Dermis microvascular lymphatic vessel endothelial cell (primary cell): ENCODE measurements at places on chromosomes 7 and 10.

- peak; percentile 44 for DNase-seq
Measured at GRCh38 chr7:114663502-114663901, 248.9 kb downstream of the FOXP2 start.

- no peak for DNase-seq
Measured at GRCh38 chr10:85615556-85615955, 751.0 kb downstream of the GRID1 start.

GRCh38 chr10:49115015-49115795, at the start of gene VSTM4:
TSS of gene VSTM4 (minus strand) at chr10:49115522. CDS start at chr10:49115485, 37 bp downstream.
- peak; percentile 8 for DNase-seq

GRCh38 chr7:117659531-117660011, 179.7 kb downstream of the CFTR start:
- DNase-seq: no peak

GRCh38 chr7:37385787-37386186, 62.9 kb downstream of the ELMO1 start:
- DNase-seq: no peak

DNA sequence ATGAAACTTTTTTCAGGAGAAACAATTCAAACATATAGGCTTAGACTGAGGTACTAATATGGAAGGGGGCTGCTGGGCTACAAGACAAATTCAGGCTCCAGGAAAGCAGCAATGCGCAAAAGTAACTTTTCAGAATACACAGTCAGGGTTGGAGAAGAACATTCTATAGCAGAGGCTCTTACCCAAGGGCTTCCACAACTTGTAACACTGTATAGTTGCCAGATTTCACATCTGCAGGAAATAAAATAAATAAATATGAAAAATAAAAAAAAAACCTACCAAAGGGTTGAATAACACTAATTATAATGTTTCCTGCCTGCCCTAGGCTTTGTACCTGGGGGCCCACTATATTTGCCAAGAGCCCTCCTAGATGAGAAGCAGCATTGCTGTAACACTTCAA, 14.3 kb downstream of the MMS19 start:
- DNase-seq: peak; percentile 32

- no peak for DNase-seq
Measured at GRCh38 chr10:79447911-79448731, 2.7 kb upstream of the ZCCHC24 start.

GRCh38 chr10:95476469-95477174, 84.5 kb downstream of the SORBS1 start:
- no peak for DNase-seq

DNA sequence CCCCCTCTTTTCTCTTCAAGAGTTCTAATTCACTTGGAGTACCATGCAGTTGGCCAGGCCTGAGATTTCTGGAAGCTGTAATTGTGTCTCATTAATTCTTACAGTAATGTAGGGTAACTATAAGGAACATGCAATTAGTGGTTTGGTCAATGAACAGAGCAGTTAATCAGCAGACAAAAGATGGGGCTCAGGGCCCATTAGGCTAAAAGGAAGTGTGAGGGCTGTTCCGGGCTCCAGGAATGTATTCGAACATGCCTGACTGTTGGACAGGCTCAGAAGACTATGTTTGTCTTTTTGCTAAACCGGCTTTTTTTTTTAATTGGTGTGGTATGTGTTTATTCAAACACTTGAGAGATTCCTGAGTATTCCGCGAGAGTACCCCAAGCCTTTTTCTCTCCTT, 42.5 kb upstream of the FZD8 start:
- no peak for DNase-seq

GRCh38 chr10:101902032-101902819, 58.6 kb upstream of the KCNIP2 start:
- DNase-seq: no peak

DNA sequence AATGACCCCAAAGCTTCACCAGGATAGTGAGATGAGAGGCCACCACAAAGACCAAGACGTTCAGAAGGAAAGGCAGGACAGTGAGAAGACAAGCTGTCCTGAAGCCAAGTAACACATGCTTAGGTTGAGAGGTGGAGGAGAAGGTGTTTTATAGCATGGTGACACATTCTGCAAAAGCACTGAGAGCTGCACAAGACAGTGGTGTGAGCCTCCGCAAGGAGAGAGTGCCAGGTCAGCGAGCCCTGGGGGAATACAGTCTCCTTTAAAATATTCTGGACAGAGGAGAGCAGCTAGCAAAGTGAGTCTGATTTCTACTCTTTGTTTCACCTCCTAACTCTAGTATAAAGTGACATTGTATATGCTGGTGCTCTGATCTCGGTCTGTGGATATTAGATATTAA, 68.0 kb upstream of the VKORC1L1 start:
- DNase-seq: no peak

DNA sequence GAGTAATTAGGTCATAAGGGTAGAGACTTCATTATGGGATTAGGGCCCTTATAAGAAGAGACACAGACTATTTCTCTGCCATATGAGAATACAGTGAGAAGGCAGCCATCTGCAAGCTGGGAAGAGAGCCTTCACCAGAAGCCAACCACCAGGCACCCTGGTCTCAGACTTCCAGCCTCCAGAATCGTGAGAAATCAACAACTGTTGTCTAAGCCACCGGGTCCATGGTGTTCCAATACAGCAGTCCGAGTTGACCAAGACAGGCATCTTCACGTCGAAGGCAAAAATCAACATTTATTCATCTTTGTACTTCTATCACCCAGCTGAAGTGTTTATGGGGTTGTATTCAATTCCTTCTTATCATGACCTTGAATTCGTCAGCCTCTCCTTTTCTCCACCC, 5.3 kb downstream of the TUBAL3 start:
- DNase-seq: no peak

GRCh38 chr7:69640216-69640615, 41.9 kb downstream of the AUTS2 start:
- no peak for DNase-seq

DNA sequence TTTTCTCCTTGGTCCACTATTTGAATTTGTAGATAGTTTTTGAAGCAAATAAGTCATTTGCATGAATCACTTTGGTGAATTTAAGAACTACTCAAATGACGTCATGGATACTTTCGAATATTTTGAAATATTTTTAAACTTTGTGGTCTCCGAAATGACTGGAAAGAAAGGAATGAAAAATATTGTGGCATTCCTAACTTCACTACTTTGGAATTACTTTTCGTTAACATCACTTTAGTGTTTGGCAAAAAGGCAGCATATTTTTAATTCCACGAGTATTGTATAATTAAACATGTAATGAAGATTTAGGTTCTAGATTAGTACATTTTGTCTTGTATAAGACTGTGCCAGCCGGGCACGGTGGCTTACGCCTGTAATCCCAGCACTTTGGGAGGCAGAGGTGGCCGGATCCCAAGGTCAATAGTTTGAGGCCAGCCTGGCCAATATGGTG, 35.3 kb upstream of the ZRANB1 start:
- no peak for DNase-seq

DNA sequence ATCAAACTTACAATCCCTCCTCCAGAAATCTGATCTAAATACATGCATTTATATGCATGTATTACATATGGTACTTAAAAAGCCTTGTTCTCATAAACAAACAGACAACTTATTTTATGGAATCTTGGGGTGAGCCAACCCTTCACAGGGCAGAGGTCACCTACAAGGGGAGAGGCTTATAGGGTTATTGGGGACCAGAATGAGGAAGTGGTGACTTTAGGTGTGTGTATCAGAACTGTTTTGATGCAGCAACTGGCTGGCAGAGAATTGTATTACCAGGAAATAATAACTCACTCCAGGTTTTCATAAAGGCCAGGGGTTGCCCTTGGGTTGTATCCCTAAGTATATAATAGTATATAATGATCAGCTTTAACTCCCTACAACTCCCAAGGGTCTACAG, 91.1 kb downstream of the SVIL start:
- DNase-seq: no peak

DNA sequence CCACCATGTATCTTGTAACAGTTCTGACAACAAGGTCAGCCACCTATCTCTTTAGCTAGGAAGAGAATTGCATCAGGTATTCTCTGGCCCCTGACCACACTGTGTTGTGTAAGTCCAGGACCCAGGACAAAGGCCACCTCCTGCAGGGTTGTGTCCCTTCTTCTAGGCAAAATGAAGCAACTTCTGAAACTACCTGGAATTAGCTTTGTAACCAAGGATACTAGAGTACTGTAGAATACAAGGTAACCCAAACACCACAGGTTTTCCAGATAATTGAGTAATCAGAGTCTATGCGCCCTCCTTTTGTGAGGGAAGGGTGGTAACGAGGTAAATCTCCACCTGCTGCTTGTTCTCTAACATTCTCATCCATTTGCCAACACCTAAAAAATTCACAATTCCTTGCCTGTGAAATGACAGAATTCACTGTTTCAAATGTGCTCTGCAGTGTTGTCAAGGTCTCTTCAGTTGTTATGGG, 51.7 kb downstream of the SGMS1 start:
- no peak for DNase-seq

DNA sequence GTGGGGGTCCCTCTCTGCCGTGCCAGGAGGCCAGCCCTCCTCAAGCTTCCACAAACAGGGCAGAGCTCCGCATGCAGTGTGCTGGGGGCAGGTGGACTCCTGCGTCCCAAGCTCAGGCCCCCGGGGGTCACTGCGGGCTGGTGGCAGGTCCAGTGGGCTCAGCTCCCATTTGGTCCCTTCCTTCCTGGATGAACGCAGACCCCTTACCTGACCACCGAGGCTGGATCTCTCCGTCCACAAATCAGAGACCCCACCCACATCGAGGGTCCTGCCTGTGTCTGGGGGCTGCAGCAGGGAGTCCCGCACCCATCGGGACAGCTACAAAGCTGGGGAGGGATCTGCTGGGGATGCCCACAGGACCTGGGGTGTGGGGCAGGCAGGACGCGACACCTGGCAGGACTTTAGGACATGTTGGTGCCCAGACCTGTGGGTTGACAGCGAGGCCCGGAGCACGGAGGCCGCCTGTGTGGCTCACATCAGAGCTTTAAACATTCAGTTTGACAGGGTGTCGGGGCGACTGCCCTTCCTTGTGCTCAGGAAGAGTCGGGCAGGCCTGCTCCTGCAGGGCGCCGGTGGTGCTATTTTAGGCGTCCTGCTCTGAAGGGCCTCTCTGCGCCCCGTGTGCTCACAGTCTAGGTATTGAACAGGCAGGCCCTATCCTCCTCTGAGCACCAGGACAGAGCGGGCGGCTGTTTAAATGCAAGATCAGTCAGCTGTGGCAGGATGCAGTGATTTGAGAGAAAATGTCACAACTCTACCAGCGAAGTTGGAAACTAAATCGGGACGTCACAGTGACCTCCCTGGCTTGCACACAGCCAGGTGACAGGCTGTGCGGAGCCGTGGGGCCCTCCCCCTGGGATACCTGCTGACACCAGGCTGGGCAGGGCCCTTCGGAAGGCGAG, 15.9 kb upstream of the CFAP46 start:
- no peak for DNase-seq

DNA sequence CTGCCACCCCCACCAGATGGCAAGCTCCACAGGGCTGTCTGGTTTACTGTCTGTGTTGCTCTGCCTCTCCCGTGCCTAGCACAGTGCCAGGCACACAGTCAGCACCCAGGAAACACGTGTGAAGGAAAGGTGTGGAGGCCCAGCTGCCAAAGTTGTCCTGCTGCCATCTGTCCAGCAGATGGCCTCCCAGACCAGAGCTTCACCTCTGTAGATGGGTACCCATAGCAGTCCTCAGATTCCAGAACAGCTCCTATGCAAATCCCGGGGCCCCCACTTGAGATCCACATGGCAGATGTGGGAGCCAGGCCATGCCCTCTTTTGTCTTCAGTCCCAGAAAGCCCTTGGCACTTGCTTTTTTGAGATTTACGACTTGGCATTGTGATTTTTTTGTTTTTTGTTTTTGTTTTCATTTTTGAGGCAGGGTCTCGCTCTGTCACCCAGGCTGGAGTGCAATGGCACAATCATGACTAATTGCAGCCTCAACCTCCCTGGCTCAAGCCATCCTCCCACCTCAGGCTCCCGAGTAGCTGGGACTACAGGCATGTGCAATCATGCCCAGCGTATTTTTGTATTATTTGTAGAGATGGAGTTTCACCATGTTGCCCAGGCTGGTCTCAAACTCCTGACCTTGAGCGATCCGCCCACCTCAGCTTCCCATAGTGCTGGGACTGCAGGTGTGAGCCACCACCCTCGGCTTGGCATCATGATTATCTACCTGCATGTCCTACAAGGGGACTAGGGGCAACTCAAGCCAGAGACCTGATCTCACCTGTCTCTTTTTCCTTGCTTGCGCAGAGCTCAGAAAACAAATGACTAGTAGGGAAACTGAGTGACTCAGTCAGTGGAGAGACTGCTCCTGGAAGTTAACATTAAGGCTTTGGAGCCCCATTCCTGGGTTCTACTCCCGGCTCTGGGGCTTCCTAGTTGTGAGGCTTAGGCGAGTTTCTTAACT, 16.9 kb upstream of the PALD1 start:
- peak; percentile 63 for DNase-seq

DNA sequence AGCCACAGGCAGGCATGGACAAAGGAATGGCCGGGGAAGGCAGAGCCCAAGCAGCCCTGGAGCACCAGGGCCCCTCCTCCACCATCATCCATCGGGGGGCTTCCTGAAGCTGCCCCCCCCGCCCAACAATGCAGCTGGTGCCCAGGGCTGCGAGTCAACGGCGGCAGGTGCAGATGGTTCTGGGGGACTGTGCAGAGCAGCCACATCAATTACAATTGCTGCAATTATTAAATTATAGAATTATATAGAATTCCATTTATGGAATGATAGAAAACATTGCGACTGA, 28.3 kb downstream of the EBF3 start:
- DNase-seq: no peak

DNA sequence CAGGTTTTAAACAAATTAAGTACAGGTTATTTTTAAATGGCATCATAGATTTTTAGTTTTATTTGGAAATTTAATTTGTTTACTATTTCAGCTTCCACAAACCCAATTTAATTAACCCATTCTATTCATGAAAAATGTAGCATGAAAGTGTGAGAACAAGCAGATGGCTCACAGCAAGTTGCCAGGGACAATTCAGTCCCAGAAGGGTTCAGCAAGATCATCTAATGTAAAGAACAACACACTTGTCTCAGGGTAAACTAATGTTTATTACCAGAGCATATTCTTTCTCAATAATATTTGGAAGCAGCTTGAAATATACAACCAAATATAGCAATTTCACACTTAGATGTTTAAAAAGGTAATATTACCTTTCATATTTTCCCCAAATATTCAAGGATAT, 166.9 kb upstream of the SLC13A1 start:
- no peak for DNase-seq
